ENCODE measurements at places on chromosomes 7 and 10.

DNA sequence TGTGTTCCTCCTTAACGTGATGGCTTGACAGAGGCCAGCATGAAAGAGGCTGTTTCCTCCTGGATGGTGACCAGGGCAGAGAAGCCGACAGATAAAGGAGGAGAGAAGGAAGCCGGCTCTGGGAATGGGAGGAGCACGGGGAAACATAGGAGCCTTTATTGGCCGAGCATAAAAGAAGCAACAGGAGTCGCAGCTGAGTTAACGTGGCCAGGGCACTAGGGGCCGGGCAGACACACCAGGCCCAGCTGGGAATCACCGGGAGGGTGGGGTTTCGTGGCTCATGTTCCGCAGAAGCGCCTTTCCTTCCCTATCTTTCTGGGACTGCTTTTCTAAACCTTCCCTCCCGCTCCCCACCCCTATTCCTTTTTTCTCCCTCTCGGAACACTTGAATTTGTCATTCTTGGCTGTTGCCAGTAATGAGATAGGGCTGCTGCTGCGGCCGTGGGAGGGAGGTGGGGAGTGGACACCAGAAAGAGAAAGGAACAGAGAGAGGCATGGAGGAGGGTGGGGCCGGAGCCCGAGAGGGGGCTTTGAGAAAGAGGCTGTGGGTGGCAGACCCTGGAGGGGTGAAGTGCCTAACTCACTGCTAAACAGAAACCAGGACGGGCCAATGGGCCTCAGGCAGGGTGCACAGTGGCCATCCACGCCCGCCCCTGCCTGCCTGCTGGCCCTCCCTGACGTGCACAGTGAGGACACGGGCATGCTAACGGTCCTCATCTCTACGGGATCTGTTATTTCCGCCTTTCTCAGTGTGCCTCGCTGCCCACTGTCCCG, 65.2 kb downstream of the COL13A1 start:
- no peak for DNase-seq

DNA sequence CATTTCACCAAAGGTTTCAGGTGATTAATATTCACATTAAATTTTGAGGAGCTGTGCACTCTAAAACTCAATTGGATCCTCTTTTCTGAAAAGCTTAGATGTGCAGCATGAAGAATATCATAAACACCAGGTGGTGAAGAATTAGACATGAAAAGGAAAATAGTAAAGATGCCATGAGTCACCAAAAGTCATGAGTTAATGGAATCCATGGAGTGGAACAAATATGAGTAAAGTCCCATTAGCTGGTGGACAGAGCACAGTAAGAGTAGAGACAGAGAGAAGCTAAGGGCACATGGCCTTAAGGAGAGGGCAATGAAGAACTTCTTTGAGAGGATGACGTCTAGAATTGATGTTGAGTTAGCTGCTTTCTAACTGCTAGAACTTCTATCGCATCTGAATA, 271.6 kb downstream of the CSTF2T start:
- DNase-seq = no peak

GRCh38 chr10:83603708-83604107, 535.6 kb upstream of the GHITM start:
- no peak for DNase-seq

DNA sequence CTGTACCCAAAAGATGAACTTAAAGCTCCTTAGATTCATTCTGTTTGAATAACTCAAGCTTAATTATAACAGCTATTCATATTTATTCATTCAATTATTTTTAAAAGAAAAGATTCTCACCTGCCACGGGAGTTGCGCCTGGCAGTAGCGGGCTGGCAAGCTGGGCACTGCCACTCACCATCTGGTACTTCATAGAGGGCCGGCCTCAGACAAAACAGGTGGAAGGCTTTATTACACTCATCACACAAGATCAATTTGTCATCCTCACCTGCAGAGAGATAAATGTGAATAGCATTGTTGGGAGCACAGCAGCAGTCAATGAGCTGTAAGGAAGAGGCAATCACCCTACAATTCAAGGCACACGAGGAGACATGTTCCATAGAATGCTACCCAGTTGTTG, 15.8 kb downstream of the FZD9 start:
- no peak for DNase-seq

DNA sequence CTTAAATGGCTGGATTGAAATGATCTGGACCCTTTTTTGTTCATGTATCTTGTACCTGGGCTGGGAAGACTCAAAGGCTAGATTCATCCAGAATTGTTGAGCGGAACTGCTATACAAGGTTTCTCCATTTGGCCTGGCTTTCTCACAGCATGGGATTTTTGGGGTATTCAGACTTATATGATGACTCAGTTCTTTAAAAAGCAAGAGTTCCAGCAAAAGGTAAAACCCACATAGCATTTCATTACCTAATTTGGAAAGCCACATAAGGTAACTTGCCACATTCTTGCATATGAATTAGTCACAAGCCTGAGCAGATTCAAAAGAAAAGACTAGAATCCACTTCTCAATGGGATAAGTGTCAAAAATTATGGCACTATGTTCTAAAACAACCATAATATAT, 137.4 kb downstream of the HGF start:
- DNase-seq = no peak

DNA sequence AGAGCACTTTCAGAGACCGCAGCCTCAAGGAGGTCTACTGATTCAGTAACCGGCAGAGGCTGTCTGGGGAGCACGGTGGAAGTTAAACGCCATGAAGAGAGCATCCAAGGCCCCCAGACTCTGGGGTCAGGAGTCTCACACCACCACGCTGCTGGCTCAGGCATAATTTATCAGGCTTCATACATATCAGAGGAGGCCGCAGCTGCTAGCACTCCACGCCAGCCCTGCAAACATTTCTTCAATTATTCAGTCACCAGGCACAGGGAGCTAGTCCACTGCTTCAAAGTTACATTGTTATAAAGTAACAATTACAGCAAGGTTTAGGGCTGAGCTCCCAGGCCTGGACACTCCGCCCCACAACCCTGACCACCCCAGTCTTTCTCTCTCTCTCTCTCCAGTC, 97.8 kb downstream of the PAXIP1 start:
- DNase-seq = no peak

GRCh38 chr7:19900118-19900517, 126.7 kb upstream of the TMEM196 start:
- DNase-seq = no peak

DNA sequence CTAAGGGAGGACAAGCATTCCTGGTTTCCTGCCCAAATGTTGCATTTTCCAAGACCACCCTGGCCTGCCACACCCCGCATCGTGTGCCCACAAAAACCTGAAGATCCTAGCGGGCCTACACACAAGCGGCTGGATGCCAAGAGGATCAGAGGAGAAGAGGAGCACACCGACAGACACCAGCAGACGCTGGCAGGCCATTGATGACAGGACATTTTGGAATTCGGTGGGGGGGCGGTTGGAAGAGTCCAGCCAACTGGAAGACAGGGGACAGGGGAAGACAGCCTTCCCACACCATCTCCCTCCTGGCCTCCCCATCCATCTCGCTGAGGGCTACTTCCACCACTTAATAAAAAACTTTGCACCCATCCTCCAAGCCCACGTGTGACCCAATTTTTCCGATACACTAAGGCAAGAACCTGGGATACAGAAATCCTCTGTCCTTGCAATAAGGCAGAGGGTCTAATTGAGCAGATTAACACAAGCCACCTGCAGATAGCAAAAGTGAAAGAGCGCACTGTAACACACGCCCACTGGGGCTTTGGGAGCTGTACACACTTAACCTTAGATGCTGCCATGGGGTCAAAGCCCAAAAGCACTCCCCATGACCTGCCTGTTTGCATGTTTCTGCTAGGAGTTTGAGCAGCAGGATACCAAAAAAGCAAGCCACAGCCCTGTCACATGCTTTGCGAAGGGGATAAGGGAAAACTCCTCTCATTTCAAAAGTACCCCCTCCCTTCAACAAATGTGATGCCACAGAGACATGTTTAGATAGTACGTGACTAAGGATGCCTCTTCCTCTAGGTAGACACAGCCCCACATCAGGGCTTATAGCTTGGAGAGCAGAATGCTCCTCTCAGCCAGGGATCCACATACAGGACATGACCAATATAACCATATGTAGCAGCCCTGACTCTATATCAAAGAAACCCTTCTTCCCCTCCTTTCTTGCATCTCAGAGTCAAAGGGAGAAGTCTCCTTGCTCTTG, 13.4 kb upstream of the SMNDC1 start:
- no peak for DNase-seq

DNA sequence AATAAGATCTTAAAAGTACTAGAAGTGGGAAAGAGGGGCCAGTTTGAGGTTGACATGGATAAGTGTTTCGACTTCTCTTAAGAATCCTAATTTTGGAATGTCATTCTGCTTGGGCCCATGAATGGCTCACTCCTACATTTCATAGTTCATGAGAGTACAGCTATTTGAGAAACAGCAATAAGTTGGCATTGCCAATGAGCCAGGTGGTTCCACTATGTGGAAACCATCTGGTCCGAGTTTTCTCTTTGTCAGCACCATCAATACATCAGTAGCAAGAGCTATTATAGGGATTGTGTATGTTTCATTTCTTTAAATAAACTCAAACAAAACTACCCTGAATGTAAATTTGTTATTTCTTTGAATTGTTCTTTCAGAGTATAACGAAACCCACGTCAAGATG, 78.1 kb upstream of the NEBL start:
- DNase-seq = no peak

DNA sequence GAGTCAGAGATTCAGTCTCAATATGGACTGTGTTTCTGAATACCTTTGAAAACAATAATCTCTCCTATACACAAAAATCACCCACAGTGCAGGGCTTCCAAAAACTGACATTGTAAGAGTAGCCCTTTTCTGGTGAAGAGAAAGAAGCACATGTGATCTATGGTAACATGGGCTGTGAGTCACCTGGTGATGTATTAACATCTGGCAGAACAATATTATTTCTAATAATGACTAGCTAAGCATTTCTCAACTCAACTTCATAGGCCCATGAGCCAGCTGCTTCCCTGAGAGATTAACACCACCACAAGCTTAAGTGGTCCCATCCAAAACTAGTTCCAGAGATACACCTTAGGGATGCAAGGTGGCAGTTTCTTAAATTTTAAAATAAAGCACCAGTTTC, 331.0 kb upstream of the NRP1 start:
- no peak for DNase-seq

DNA sequence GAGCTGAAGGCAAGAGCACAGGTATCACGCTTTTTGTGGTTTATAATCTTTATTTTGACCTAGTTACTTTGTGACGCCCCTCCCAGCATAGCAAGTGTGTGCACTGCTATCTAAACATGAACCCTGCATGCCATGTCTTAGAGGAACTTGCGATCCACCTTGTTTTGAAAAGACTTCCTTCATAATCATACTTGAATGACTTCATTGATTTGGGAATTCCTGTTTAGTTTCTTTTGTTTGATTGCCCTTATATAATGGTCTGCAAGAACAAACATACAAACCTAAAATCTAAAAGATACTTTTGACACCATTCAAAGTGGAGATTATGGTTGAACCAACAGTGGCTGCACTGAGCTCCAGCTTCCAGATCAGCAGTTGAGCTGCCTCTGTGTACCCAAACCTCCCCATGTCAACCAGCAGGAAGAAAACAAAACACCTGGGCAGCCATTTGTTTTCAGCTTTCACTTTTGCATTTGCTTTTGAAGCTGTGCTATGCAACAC, 132.6 kb downstream of the CELF2 start:
- DNase-seq = no peak

DNA sequence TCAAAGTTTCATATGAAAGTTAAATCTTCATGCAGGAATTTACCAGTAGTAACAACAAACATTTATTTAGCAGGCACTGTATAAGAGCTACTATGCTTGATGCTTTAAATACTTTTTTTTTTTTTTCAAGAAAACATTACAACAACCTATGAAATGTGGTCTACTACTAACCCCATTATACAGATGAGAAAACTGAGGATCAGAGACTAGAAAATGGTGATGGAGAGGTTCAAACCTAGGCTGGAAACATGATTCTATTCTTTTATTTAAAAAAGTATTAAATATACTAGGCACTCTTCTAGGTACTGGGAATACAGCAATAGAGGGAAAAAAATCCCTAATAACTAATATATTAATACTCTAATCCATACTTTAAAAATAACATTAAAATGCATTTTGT, 40.6 kb upstream of the TMEM168 start:
- no peak for DNase-seq

DNA sequence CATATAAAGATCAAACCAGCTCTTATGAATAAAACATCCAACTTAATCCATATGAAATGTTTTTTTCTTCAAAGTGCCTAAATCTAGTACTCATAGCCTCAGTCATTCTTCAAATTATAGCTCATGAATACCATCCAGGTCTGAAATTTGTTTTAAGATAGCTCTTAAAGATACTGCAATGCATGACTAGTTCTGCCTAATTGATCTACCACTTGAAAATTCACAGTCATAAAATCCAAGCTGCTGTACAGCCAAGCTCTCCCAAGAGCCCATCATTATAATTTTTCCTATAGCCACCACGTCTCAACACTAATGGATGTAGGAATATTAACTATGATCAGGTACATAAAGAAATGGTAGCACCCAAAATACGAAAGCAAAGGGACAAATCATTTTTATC, 87.9 kb upstream of the RNF148 start:
- DNase-seq = peak; percentile 65

DNA sequence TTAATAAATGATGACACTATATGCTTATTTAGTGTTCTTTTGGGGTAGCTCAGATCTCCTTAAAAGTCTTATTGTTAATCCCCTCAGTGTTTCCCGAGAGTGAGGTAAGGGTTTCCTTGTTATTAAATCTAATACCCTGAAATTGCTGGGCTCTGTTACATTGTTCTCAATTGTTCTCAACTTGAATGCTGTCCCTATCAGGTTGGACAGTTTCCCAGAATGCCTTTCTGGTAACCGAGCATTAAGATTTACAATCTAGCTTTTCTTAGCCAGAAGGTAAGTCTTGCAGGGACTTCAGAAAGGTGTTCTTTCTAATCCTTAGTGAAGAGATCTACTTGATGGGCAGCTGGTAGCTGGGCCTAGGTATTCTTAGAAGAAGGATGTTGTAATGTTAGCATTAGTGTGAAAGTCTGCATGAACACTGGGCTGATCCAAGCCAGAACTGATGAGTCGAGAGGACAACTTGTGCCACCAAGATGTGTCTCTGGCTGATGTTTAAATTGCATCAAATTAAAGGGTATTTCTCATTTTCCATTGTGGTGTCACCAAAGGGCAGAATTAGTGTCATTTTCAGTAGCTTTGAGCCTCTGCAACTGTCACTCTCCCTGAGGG, 89.9 kb downstream of the SND1 start:
- no peak for DNase-seq

- peak; percentile 86 for DNase-seq
These were observed 2.2 kb upstream of the ZNF92 start for GRCh38 chr7:65371468-65371867.

- no peak for DNase-seq
These were observed 10.3 kb upstream of the CPA5 start for GRCh38 chr7:130334274-130334673.
